Prostate gland (tissue), 2 donors: ENCODE measurements at places on chromosomes 7 and 10. TPM values are rescaled to one million over a fixed set of nuclear protein-coding genes. Genes with fewer than 3 reads are reported as not detected.

GRCh38 chr7:47946581-47947354 lies 1.5 kb downstream of the PKD1L1 start:
- H3K4me3 ChIP-seq = no peak overlapping the region
- H3K27ac ChIP-seq = no peak overlapping the region
- H3K4me1 ChIP-seq = no peaks in the 10 kb centered on the region
- no peak for DNase-seq
- no peaks in the 10 kb centered on the region for H3K36me3 ChIP-seq
- no peaks in the 10 kb centered on the region for H3K27me3 ChIP-seq

DNA sequence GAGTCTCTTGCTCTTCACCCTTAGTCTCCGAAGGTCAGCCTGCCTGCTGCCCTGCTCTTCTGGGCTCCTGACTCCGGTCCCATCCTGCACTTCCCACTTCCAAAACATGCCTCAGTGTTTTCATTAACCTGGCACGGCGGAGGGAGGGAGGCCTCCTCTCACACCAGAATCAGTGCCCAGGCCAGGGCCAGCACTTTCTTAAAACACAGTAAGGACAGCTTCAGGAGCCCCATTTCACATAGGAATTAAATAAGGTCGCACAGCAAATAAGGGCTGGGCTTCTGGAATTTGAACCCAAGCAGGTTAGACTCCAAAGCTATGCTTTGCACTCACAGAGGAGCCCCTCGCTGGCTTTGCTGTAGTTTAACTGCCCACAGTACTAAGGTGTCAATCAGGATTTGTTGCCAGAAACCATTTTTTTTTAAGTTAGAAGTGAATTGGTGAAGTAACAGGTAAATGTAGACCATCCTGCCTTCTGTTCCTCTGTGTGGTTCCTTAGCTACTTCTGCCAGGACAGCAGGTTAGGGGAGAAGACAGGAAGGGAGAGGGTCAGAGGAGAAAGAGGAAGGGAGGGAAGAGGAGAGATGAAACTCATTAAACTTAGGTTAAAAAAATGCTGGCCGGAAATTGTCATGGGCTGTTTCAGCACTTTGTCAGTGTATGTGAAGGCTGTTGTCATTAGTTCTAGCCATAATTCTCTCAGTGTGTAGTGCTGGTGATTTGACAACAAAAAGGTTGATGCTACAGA lies 1.1 kb downstream of the RASSF4 start:
- H3K36me3 ChIP-seq = no peaks in the 10 kb centered on the region

- DNase-seq = no peak
- no peaks in the 10 kb centered on the region for H3K36me3 ChIP-seq
- no peaks in the 10 kb centered on the region for H3K27me3 ChIP-seq
- no peak overlapping the region for H3K27ac ChIP-seq
- H3K4me3 ChIP-seq = no peak overlapping the region
- H3K4me1 ChIP-seq = no peaks in the 10 kb centered on the region
These were observed 45.2 kb downstream of the EXOC4 start for GRCh38 chr7:133298080-133298479.

GRCh38 chr7:79936281-79936983 lies 198.2 kb upstream of the GNAI1 start:
- no peak overlapping the region for H3K27ac ChIP-seq
- no peak for DNase-seq
- no peak overlapping the region for H3K4me3 ChIP-seq
- no peaks in the 10 kb centered on the region for H3K36me3 ChIP-seq
- no peaks in the 10 kb centered on the region for H3K27me3 ChIP-seq
- H3K4me1 ChIP-seq = no peaks in the 10 kb centered on the region

DNA sequence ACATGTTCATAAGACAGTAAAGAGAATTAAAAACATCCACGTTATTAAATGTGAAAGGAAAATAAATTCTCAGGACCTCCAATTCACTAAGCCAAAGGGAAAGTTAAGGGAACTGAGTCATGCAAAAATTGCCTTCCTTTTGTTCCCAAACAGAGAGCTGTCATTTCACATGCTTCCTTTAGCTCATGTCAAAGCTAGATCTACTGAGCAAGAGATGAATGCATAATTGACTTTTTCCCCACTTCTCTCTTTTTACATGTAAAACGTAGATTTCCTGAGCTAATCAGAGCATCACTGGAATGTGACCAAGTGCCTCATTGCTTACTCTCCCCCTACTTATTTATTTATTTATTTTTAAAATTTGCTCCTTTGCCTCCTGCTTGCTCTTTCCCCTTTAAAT lies 129.1 kb upstream of the AMPH start:
- H3K36me3 ChIP-seq = no peaks in the 10 kb centered on the region
- DNase-seq = no peak
- H3K27ac ChIP-seq = no peak overlapping the region
- no peak overlapping the region for H3K4me3 ChIP-seq
- no peaks in the 10 kb centered on the region for H3K4me1 ChIP-seq

- no peak overlapping the region for H3K4me3 ChIP-seq
- no peak overlapping the region for H3K27ac ChIP-seq
- no peaks in the 10 kb centered on the region for H3K4me1 ChIP-seq
- no peak for DNase-seq
- H3K36me3 ChIP-seq = no peaks in the 10 kb centered on the region
These were observed 31.6 kb downstream of the IKZF1 start for GRCh38 chr7:50335795-50336754.

DNA sequence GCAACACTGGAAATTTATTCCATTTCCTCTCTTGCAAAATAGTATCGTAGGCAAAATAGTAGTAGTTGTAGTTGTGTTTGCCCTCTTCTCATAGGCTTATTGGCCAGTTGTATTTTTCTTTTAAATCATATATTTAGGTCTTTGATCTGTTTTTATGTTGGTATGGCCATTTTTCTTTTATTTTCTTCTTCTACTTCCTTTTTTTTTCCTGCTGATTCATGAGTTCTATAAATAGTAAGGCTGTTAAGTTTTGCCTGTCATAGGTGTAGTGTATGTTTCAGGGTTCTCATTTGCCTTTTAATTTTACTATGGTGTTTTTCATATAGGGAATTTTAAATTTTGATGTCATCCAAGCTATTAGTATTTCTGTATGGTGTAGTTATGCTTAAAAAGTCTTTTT lies 25.4 kb upstream of the MRC1 start:
- H3K27ac ChIP-seq = no peak overlapping the region
- peaks cover 5% of the 10 kb centered on the region for H3K4me1 ChIP-seq
- H3K36me3 ChIP-seq = no peaks in the 10 kb centered on the region
- H3K27me3 ChIP-seq = no peaks in the 10 kb centered on the region
- DNase-seq = no peak

GRCh38 chr10:71729161-71729636 lies 9.6 kb upstream of the C10orf105 start:
- DNase-seq = peak; percentile 53
- no peaks in the 10 kb centered on the region for H3K36me3 ChIP-seq
- H3K27me3 ChIP-seq = no peaks in the 10 kb centered on the region

Gene MPP7
- 16.1 TPM for total RNA-seq

DNA sequence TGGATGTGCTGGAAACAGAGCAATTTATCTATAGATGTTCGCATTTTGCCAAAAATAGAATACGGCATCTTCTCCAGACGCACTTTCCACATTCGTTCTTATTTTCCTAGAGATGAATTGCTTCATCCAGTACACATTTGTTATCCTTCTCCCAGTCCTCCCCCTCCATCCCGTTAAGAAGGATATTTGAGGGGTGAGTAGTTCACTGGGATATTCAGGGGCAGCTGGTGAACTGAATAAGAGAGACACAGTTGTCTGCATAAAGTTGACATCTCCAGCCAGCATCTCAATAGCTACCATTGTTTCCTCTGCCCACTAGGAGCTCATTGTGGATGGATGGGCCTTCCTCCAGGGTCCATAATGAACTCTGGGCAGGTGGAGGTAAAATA lies 456.8 kb upstream of the NRP1 start:
- no peaks in the 10 kb centered on the region for H3K36me3 ChIP-seq
- no peak overlapping the region for H3K4me3 ChIP-seq
- DNase-seq = no peak
- H3K4me1 ChIP-seq = no peaks in the 10 kb centered on the region
- H3K27me3 ChIP-seq = no peaks in the 10 kb centered on the region

GRCh38 chr7:112908086-112908485 lies 117.9 kb upstream of the TMEM168 start:
- no peaks in the 10 kb centered on the region for H3K36me3 ChIP-seq
- H3K27me3 ChIP-seq = no peaks in the 10 kb centered on the region
- no peaks in the 10 kb centered on the region for H3K4me1 ChIP-seq
- DNase-seq = no peak
- H3K4me3 ChIP-seq = no peak overlapping the region
- no peak overlapping the region for H3K27ac ChIP-seq

GRCh38 chr7:28774261-28774988 lies 183.7 kb downstream of the TRIL start:
- no peak for DNase-seq
- no peaks in the 10 kb centered on the region for H3K4me1 ChIP-seq
- H3K4me3 ChIP-seq = no peak overlapping the region
- H3K27me3 ChIP-seq = no peaks in the 10 kb centered on the region
- H3K27ac ChIP-seq = no peak overlapping the region

Gene ANKRD2
- total RNA-seq = 13.9 TPM
